Hematopoietic multipotent progenitor cell treated with erythropoietin and hydrocortisone succinate and interleukin-3 and kit ligand, for 6 days (in vitro differentiated cells): ENCODE measurements at places on chromosomes 4 and X.
A peak's percentile ranks its signal among the peaks of the same experiment; 100 is the strongest.

DNA sequence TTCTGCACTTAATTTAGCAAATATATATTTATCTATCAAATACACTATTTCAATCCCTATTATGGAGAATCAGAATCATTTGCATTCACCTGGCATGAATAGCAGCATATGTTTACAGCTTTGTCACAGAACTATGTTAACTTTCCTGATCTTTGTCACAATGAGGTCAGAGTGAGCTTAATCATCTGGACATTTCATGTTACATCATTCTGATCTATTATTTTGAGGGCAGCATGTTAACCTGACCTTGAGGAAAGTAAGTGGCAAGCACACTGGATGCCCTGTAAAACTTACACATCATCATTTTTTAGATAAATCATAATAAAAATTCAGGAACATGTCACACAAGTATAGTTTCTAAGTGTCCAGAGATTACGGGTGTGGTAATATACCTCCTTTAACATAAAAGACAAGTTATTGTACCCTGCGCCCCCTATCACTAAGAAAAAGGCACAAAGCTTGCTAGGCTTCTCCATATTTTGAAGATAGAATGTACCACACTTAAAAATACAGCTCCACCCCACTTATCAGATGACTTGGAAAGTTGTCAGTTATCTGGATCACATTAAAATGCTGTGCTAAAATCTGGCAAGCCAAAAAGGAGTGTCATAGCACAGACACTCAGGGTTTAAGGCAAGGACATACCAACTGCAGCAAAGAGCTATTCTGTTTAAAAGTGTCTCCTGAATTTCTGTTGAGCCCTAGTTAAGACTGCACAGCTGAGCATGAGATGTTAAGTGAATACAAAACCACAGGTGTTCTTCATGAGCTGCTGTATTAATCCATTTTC, 182.7 kb upstream of the FAT4 start:
- no peak for DNase-seq

GRCh38 chrX:123924186-123924585, 37.3 kb upstream of the STAG2 start:
- no peak for DNase-seq

- no peak for DNase-seq
Measured at GRCh38 chrX:140292188-140292587, 212.7 kb downstream of the SOX3 start.

- DNase-seq, result no peak
Measured at GRCh38 chr4:142312391-142312790, 533.7 kb downstream of the INPP4B start.

GRCh38 chr4:90118527-90119195, 8.5 kb upstream of the CCSER1 start:
- DNase-seq, result no peak

- DNase-seq, result no peak
Measured at GRCh38 chr4:130659320-130659719, 1563.4 kb downstream of the C4orf33 start.

- DNase-seq, result peak; percentile 69
Measured at GRCh38 chr4:51885363-51885762, 42.4 kb downstream of the DCUN1D4 start.

GRCh38 chr4:10151182-10151581, 34.6 kb upstream of the WDR1 start:
- DNase-seq, result no peak

DNA sequence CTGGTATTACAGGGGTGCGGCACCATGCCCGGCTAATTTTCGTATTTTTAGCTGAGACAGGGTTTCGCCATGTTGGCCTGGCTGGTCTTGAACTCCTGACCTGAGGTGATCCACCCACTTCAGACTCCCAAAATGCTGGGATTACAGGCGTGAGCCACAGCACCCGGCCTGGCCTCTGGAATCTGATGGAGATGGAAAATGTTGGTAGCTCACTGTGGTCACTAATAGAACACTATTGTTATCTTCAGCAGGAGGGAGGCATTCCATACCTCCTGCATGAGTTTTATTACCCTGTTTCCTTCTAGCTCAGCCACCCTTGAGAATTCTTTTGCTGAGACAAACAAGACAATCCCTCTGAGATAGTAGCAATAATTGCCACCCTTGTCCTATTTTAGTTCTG, 105.0 kb downstream of the SHROOM3 start:
- no peak for DNase-seq

DNA sequence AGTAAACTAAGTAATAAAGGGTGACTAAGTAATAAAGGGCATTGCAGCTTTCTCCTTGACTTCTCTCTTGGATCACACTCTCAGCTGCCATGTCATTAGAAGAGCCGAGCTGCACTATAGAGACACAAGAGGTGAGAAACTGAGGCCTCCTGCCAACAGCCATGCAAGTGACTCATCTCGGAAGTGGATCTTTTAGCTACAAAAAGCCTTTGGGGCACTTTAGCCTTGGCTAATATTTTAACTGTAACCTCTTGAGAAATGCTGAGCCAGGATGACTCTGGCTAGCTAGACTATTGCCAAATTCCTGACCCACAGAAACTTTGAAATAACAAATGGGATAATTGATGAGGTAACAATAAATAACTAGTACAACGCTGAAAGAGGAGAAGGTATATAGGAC, 1.5 kb upstream of the NEIL3 start:
- peak; percentile 25 for DNase-seq

DNA sequence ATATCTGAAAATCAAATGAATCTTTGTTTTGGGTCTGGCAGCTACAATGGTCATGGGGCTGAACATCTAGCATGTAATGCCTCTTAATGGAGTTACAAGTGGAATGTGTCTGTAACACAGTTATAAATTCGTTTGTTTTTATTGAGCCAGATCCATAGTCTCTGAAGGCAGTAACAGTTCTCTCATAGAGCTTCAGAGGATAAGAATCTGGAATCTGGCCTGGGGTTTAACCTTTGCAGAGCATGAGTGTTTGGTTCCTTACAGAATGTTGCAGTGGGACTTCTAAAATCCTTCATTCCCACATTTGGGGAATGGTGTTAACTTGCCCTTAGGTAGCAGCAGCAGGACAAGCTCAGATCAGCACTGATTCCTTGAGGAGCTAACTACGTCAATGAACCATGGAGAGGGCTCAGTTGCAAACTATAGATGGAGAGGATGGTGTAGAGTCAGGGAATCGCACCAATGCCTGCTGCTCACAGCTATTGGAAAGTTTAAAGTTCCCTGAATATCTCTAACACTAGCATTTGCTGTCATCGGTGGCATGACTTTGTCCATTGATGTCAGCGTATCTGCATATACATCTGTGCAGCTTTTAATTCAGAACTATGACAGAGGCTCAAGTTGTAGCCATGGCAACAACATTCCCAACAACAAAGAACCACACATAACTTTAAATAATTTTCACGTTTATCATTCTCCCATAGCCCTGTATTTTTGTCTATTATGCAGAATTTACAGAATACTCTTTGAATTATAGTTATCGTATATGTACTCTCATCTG, 72.2 kb downstream of the RASGEF1B start:
- no peak for DNase-seq

DNA sequence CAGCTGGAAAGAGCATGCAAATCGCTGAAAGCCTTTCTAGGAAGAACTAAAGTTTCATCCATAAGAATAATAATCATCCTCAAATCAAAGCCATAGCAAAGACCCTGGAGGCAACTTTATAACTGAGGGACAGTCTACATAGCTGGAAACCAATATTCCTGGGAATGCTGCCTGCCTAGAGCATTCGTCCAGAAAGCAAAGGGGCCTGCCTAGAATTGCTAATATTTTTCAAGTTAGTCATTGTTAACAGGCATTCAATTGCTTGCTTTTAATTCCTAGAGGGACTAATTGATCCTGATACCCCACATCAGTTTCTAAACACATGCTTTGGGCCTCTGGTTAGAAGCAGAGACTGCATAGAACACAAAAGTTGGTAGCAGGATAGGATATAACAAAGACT, 4.2 kb upstream of the PPARGC1A start:
- DNase-seq, result no peak

DNA sequence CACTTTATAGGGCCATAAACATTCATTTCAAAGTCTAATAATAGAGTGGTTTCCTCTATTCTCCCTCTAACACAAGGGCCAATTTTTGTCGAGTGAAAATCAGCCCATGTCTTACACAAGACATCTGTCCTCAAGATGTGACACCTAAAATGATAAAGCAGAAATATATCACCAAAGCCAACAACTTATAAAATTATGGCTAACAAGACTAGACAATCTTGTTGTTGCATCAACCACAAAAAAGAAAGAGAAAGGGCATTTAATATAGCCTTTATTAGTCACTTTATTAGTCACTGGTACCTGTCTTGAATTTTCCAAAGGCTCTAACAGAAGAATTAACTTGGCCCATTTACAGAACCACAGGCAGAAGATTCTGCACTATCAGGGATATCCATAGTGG, 161.6 kb downstream of the SMIM20 start:
- DNase-seq, result no peak

DNA sequence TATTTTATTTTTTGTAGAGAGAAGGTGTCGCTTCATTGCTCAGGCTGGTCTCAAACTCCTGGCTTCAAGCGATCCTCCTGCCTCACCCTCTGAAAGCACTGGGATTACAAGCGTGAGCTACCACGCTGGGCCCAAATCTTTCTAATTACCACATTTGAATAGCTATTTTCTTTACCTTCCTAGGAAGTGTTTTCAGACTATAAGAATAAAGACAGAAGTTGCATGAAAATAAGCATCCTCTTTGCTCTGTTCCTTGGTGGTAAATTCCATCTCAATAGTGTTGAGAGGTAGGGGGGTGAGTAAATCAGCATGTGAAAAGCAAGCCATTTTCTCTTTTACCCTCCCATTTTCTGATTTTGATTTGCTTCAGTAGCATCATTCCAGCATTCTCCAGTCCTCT, 122.4 kb downstream of the LARP7 start:
- no peak for DNase-seq

DNA sequence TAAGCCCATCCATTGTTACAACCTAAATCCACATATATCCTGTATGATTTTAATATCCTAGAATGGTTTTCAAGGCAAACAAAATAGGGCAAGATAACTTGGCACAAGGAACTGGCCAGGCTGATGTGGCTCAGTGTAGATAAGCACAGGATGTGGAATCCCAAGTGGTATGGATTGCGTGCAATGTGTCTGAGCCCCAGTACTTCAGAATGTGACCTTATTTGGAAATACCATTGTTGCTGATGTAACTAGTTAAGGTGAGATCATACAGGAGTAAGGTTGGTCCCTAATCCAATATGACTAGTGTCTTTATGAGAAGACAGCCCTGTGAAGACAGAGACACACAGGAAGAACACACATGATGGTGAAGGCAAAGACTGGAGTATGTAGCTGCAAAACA, 72.4 kb downstream of the IL21 start:
- peak; percentile 5 for DNase-seq

- no peak for DNase-seq
Measured at GRCh38 chrX:19954335-19955096, 36.3 kb downstream of the BCLAF3 start.

- DNase-seq, result peak; percentile 52
Measured at GRCh38 chrX:110310896-110311295, 7.0 kb downstream of the AMMECR1 start.

GRCh38 chr4:148653681-148654080, 211.5 kb upstream of the NR3C2 start:
- no peak for DNase-seq

DNA sequence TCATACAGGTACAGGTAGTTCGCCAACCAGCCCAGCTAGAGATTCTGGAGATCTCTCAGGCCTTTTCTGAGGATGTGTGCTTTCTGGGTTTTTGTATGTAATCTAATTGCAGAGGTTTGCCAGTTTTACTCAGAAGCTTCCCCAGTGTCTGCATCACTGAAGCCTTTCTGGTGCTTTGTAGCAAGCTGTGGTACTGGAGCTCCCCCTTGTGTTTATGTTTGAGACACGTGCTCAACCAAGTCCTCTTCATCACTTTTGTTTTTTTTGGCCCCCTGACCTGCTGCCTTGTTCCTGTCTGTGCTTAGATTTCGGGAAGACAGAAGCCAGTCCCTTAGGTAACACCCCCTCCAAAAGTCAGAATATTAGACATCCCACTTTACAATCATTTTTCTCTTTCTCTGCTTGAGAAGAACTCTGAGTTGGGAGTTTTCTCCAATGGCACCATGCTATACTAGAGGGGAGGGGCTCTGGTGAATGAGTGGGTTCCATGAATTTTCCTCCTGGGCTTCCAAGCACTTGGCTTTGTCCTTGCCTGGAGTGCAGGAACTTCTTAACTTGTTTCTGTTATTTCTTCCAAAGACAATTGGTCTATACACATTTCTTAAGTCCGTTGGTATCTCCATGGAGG, 128.4 kb upstream of the TBC1D9 start:
- DNase-seq, result peak; percentile 91

DNA sequence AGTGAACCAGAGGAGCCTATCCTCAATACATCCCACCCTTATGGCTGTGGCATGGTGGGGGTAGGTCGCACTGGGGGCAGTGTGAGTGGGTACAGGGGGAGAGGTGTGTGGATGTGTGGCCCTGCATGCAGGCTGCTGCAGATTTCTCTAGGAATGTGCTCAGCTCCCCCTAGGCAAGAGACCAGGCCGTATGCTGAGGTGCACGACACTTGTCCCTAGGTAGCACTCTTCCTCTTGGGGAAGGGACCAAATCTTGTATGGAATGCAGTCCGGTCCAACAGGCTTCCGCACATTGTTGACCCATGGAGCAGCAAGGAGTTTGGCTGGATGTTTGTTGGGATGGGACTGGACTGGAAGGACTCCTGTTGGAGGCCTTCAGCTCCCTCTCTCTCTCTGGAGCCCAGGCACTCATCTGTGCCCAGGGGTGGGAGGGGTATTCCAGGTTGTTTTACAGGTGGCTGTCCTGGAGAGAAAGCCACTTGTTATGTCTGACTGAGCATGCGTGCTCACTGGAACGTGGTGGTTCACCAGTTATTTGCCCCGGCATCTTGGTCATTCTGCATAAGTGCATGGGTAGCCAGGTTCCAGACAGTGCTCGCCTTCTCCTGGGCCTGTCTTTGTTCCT, 55.1 kb downstream of the NBDY start:
- DNase-seq, result no peak

- DNase-seq, result no peak
Measured at GRCh38 chrX:56068274-56068758, 163.8 kb upstream of the KLF8 start.

GRCh38 chr4:75552452-75552851, 3.4 kb upstream of the ODAPH start:
- DNase-seq, result no peak

- DNase-seq, result no peak
Measured at GRCh38 chrX:56763556-56764152, 34.6 kb downstream of the NBDY start.

DNA sequence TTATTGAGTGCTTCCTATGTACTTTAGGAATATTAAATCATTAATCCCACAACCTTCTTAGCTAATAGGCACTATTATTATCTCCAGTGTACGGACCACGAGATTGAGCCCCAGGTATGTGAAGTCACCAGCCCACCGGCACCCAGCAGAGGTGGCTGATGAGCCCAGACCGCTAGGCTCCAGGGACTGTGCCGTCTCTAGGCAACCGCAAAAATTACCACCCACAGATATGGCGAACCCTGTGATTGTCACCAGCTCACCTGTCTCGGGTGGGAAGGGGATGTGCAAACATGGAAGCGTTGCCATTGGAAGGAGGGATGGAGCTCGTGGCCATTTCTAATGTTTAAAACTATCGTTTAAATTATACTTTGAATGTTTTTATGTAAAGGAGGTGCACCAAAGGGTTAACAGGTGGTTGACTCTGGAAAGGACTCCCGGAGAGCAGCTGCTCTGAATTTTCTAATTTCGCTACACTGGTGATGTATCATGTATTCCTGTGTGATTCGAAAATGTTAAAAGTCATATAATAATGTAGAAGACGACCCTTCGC, 21.0 kb upstream of the JAKMIP1 start:
- no peak for DNase-seq

GRCh38 chrX:71164071-71164470, 19.4 kb downstream of the NLGN3 start:
- no peak for DNase-seq
